Activated CD4-positive, alpha-beta T cell treated with anti-CD3 and anti-CD28 coated beads, Interleukin-2, amount 50 U/mL, for 1 hour (primary cell): ENCODE measurements at places on chromosomes 7 and 10.

GRCh38 chr10:68301301-68301700, 30.6 kb upstream of the HNRNPH3 start:
- no peak for DNase-seq

- DNase-seq: no peak
Measured at GRCh38 chr7:22452142-22452959, 47.6 kb downstream of the STEAP1B start.

GRCh38 chr7:30986738-30987137, 23.0 kb downstream of the GHRHR start:
- DNase-seq: no peak

DNA sequence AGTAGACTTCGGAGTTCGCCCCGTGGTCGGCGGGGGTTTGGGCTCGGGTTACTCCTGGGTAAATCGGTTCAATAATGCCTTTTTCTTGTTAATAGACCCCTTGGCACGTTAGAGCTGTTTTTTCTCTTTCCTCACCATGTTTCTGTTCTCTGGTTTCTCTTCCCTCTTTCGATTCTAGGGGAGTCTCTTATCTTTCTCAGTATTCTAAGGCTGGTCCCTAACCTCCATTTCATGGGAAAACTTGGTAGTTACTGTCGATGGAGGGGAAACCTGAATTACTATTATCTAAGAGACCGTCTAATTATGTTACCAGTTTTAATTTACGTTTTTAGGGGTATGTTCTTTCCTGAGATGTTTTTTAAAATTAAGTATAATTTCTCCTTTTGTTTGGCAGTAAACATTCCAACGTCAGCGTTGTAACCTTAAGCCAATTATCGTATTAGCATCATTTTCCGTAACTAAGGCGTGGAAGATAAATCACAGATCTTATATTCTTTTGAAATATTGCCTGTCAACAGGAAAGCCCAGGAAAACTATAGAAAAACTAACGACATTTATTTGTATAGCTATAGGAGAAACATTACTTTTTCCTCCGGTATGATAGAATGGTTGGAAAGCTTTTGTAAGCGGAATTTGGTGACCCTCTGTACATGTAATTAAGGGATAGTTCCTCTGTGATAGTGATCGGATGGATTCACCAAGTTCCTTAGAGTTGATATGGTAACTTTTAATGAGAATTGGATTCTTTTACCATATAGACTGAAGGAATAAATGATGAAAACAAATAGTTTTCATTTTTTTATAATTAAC, 847 bp downstream of the BTAF1 start:
- DNase-seq: no peak

DNA sequence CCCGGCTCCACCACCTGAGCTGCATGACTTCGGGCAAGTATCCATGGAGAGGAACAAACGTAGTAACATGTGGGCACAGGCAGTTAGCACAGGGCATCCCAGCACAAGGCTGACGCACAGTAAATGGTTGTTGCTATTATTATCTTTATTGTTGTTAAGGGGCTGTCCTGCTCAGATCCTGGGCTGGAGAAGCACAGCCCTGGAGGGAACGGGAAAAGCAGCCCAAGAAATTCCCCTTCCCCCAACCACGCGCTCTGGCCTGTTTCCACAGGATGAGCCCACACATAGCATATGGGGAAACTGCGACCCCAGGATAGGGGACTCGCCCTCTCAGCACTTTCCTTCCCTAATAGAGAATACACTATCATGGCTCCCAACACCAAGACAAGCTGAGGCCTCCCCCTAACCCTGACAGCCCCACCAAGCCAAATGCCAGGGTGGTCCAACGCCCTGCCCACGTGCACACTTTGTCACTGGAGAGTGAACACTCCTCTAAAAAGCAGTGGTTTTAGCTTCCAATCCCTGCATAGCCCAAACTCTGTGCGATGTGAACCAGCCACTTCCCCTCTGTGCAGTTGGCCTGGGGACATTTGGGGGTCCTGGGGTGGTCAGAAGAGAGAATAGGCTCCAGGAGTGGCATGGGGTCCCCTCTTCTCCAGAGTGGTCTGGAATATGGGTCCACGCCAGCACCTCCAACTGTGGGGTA, 11.0 kb downstream of the PSD start:
- no peak for DNase-seq

DNA sequence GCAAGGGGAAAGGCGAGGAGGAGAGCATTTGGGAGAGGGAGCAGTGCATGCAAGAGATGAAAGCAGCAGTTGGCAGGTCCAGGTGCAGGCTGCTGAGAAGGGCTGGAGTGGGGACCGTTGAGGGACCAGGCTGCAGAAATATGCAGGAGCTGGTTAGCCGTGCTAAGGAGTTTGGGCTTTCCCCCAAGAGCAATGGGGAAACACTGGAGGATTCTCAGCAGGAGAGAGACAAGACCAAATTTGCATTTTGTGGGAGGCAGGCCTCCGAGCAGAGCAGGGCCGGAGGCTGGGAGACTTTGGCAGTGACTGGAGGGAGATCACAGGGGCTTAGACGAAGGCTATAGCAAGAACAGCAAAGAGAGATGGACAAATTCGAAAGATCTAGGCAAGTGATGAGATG, 11.8 kb downstream of the BTBD16 start:
- no peak for DNase-seq

- DNase-seq: no peak
Measured at GRCh38 chr7:128940494-128941322, 3.0 kb downstream of the IRF5 start.

DNA sequence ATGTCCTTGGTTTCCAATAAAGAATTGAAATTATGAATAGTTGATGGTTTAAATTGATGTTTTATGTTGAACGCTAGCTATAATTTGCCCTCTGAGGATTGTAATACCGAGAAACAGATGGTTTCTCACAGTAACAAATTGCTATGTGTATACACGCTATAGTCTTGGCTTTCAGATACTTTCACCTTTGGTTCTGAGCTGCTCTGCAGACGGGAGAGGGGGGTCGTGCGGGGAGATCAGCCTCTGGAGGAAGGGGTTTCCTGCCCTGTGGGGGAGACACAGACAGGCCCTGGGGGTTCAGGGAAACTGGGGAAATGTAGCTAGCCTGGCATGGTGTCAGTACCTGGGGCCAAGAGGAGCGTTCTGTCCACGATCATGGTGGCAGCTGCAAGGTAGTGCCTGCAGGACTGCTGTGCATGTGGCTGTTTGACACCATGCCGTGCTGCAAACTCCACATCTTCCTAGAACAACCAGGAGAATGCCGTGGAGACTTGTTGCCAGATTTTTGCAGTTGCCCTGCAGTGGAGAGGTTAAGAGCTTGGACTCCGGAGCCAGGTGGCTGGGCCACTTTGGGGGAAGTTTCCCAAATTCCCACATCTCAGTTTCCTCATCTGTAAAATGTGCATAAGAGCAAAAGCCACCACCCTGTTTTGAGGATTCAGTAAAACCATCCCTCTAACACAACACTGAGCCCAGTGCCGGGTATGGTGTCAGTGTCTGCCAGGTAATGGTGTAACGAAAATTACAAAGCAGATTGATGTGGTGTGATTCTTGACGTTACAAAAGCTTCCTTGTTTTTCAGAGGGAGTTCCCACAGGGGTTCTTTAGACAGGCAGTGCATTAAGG, 167.9 kb downstream of the CUX1 start:
- no peak for DNase-seq

DNA sequence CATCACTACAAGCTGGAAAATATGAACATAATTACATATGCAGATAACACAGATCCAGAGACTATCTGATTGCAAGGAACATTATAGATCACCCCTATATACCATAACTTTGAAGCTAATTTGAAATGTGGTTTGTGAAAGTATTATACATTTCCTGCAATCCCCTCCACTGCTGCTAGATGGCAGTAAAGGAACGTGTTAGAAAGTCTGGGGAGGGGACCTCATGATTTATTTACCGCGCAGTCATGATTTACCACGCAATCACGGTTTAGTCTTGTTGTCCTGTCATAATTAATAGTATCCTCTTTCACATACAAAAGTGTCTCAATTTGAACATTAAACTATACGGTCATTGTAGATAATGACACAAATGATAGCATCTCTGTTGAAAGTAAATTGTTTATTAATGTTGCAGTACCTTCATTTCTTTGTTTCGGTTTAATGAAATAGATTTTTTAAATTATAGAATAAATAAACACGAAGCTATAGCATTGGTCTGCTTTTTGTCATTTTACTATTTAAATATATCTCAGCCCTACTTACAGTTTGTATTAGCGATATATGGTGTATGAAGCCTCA, 145.3 kb upstream of the PRSS1 start:
- DNase-seq: peak; percentile 50

- no peak for DNase-seq
Measured at GRCh38 chr10:17122726-17123661, 6.6 kb downstream of the CUBN start.

DNA sequence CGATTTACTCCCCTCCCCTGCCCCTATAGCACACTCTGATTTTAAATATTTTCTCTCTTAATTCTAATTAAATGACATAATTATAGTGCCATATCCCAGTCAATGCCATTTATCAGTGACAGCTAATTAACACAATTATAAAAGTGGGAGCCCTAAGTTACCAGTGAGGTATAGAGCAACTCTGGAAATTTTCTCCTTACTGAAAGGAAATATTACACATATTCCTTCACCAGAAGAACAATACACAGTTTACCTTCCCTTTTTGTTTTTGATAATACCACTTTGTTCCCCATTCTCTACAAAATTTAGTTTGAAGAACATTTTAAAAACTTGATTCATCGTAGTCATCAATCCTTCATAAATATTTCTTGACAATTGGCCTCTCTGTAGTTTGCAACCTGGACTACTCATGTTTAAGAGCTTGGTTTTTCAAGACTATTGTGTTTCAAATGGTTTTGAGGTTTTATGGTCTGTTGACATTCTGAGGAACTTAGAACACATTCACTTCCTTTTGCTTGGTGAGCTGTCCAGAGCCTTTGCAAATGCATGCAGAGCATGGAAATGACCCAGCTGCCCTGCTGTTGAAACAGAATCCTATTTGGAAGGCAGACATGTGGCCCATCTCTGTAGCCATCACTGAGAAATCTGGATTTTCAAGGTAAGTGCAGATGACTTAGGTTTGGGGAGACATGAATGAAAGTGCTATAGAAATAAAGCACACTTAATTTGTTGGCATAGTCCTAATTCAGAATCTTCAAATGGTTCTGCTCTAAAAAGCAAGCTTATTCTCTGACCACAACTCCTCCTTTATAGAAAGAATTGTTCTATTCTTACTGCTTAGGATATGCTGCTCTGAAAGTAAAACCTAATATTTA, at the start of gene GPR141:
GPR141 (plus strand) TSS at position 521 of the 875 bp plus-strand sequence. CDS start 56,628 bp downstream, outside the sequence.
- DNase-seq: no peak

GRCh38 chr10:1563028-1563427, 174.3 kb downstream of the ADARB2 start:
- no peak for DNase-seq

DNA sequence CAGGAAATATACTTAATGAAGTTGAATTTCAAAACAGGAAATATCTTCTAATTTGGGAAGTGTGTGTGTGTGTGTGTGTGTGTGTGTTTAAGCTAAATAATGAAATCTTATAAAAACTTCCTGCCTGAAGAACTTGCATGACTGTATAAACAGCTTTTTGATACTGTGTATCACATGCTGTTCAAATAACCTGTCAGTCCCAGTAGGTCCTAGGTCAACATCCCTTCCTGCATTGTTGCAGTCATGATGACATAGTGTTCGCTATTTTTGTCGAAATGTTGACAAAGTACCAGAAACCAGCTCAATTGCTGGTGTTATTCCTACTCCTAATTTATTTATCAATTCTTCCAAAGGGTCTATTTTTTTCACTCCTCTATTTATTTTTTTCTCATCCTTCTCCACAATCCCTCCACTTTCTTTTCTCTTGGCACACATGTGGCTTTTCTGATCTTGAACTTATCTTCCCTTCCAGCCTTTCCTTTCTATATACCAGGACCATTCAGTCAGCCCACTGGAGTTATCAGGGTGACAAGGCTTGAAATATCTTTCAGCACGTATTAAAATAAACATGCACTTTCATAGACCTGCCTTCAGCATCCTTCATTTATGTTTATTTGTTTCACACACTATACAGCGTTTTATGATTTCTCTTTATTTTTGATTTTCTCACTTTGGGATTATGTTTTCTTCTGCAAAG, 115.8 kb downstream of the PLXDC2 start:
- no peak for DNase-seq

GRCh38 chr10:121002586-121003205, 151.5 kb downstream of the WDR11 start:
- no peak for DNase-seq

GRCh38 chr10:117861329-117861728, 185.4 kb downstream of the RAB11FIP2 start:
- DNase-seq: no peak

GRCh38 chr10:29254123-29255046, 34.5 kb upstream of the LYZL1 start:
- no peak for DNase-seq

- DNase-seq: no peak
Measured at GRCh38 chr7:28958235-28958979, at the start of gene TRIL. Gene TRIL (minus strand): TSS chr7:28958330. CDS start chr7:28958046, 284 bp downstream.

DNA sequence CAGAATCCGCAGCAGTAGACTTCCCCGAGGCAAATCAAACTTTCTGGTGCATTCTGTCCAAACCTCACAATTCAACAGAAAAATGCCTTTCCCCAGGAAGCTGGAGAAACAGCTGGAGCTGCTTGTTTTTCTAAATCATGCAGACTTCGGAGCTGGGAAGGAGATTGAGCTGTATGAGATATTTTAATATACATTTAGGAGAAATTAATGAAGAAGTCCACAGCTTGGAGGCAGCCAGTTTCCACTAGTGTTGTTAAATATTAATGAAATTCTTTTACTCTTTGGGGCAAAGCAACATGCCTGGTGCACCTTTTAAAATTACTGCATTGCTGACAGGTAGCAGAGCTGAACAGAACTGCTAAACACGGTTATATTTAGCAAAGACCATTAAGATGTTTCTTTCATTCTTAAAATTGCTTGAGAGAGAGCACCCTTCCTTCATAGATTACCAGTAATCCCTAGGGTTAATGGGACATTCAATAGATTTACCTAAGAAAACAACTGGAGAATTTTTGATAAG, 566.4 kb downstream of the SORCS3 start:
- no peak for DNase-seq

- DNase-seq: no peak
Measured at GRCh38 chr7:18860221-18860620, 257.2 kb downstream of the TWIST1 start.

GRCh38 chr10:116810895-116811294, 38.4 kb upstream of the ENO4 start:
- no peak for DNase-seq

- no peak for DNase-seq
Measured at GRCh38 chr10:117353684-117354083, 21.6 kb downstream of the PDZD8 start.

GRCh38 chr10:29895456-29895855, 163.9 kb downstream of the JCAD start:
- no peak for DNase-seq

GRCh38 chr10:3034616-3035015, 32.7 kb upstream of the PFKP start:
- DNase-seq: no peak

GRCh38 chr10:8049865-8050555, 4.5 kb upstream of the GATA3 start:
- DNase-seq: no peak

DNA sequence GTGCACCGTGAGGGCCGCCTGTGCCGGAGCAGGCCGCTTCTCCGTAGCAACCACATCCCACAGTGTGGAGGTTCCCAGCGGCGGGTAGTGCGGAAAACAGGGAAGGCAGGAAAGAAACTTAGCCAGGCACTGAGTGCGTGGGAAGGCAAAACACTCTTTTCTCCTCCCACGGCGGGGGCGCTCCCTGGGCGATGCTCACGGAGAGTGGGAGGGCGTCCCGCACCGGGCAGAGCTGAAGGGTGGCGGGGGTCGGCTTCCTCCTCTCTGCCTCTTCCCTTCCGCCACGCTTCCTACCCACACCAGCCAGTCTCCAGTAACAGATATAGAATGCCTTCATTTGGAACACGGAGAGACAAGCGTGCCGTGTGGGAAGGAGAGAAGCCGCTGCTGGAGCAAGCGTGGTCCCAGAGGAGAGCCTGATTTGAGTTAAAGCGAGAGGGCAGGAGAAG, 252.5 kb downstream of the PAXIP1 start:
- no peak for DNase-seq
